ENCODE measurements at places on chromosomes 2 and 18.

DNA sequence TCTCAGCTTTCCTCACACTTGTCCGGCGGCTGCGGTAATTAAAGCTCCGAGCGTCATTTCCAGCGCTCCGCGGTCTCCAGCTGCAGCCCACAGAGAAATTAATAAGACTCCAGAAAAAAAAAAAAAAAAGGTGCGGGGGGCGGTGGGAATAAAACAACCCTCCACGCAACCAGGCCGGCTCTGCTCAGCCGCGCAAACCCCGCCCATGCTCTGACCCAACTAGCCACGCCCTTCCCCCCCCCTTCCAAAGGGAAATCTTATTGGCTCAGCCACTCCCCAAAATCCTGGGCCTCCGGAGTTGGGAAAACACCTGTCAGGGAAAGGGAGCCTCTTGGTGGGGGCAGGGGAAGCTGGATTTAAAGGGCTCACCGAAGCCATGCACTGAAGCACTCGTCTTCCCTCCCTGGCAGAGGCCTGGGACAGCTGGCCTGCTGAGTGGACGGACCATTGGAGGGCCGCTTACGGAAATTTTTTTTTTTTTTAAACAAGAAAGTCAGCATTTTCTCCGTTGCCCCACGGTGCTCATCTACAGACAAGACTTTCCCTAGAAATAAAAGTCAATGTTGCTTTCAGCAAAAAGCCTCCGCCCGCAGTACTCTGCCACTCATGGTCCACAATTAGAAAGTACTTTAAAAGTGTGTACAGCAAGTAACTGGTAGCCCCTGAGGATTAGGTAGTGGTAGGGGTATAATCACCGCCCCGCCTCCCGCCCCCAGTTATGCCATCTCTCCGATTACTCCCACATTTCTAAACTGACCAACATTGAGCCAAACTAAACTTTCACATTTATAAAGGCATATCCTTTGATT lies 674 bp upstream of the ERBB4 start:
- no peak for DNase-seq

GRCh38 chr18:50044402-50044801 lies 150.5 kb downstream of the MYO5B start:
- no peak for DNase-seq

DNA sequence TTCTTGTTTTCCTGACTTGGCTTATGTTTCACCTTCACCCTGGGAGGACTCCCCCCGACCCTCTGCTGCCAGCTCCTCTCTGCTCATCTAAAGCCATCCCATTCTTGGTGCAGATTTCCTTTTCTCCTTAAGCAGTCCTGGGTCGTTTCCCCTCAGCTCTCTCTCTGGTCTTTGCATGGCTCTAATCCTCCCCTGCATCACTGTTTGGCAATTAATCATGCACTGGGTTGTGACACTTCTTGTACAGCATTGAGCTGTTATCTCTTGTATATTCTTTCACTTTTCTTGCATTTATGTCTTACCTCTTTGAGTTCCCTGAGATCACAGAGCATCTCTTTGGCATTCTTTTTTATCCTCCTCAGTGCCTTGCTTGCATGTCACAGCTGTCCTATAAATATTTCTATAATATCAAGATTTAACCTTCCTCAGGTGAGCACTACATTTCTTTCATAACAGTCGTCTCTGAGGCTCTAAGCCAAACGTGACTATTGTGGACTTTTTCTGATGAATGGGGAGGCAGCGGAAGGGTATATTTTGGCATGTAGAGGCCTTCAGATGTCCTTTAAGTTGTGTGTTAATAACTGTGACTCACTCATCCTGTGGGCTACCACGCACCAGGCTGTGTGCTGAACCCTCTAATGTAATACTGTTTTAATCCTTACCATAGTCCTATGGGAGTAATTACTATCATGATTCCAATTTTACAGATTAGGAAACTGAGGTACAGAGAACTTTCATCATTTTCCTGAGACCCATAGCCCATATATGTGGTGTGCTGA lies 507.5 kb downstream of the SLC4A3 start:
- no peak for DNase-seq

GRCh38 chr2:217075268-217076057 lies 215.6 kb upstream of the TNP1 start:
- DNase-seq, result no peak

GRCh38 chr2:66173645-66174044 lies 261.3 kb upstream of the MEIS1 start:
- no peak for DNase-seq

DNA sequence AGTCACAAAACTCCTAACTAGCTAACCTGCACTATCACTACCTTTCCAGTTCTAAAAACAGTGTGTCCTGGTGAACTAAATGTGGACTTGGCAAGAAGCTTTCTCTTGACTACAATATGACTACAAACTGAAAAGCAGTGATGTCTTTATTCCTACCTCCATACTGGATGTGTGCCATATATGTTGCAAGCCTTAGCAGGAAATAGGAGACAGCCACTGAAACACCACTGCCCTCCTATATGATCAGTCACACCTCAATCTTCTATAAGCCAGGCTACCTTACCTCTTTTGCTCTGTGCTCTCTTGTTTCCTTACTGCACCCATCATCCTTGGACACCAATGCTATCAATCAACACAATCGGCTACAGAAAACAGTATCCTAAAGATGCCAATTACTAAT lies 34.1 kb downstream of the SS18 start:
- DNase-seq, result no peak

- no peak for DNase-seq
These were observed 47.8 kb downstream of the ZAP70 start for GRCh38 chr2:97761192-97761591.

GRCh38 chr2:216671081-216671411 lies 24.3 kb downstream of the IGFBP5 start:
- no peak for DNase-seq

- no peak for DNase-seq
These were observed 647.6 kb upstream of the PKDCC start for GRCh38 chr2:41400088-41400665.

DNA sequence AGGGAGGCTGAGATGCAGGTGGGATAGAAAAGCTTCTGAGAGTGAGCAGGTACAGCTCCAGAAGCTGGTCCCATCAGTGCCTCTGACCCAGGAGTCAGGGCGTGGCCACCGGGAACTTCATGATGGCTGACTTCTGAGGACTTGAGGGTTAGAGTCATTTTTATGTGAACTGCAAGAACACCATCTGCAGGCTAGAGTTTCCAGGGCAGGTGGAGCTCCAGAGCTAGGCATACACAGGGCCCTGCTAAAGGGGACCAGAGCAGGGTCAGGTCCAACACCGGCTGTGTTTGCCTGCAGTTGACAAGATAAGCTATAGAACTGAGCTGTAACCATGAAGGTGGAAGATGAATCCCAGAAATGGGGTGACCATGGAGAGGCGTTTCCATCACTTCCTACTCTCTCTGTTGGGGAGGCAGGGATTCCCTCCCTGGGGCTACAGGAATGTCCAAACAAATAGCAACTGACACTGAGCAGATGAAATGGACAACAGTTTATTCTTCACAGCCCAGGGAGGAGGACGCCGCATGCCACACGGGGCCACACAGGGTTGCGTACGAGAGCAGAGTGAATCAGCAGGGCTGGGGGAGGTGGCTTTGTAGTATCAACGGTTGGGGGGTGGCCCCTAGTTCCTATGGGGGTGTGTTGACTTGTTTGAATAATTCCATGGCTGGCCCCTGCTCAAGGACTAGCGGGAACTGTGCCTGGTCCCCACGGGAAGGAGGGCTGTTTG lies 77.6 kb upstream of the ZNF516 start:
- no peak for DNase-seq

- DNase-seq, result no peak
These were observed 274.6 kb upstream of the CYRIA start for GRCh38 chr2:16940214-16940613.

- no peak for DNase-seq
These were observed 63.4 kb downstream of the SMAD7 start for GRCh38 chr18:48887294-48887904.

DNA sequence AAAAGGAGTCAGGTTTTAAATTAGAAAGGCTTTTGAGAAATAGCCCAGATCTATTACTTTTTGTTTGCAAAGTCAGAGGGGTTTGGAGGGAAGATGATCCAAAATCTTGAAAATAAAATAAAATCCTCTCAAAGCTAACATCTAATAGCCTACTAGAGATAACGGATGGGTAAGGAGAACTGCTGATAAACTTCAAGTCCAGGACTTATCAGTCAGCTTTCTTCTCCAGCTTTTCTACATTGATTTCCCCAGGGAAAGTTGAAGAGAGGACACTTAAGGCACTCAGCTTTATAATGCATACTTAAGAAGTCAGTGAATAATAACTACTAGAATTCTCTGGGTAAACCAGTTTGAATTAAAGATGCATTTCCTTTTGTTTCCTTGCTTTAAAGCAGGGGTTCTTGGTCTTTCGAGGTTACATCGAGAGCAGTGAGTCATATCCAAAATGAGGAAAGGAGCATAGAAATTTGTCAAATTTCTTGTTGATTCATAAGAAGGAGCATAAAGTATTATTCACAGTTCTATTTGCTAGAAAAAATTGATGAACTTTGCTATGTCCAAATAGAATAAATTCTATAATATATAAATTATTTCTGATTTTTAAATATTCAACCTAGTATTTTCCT lies 43.2 kb upstream of the ITPRID2 start:
- peak; percentile 95 for DNase-seq

- DNase-seq, result no peak
These were observed 259.2 kb downstream of the NDUFA10 start for GRCh38 chr2:239765911-239766310.

- no peak for DNase-seq
These were observed 6.5 kb downstream of the RNF103 start for GRCh38 chr2:86617153-86617552.

- no peak for DNase-seq
These were observed 27.1 kb upstream of the TXNDC2 start for GRCh38 chr18:9858642-9859041.

DNA sequence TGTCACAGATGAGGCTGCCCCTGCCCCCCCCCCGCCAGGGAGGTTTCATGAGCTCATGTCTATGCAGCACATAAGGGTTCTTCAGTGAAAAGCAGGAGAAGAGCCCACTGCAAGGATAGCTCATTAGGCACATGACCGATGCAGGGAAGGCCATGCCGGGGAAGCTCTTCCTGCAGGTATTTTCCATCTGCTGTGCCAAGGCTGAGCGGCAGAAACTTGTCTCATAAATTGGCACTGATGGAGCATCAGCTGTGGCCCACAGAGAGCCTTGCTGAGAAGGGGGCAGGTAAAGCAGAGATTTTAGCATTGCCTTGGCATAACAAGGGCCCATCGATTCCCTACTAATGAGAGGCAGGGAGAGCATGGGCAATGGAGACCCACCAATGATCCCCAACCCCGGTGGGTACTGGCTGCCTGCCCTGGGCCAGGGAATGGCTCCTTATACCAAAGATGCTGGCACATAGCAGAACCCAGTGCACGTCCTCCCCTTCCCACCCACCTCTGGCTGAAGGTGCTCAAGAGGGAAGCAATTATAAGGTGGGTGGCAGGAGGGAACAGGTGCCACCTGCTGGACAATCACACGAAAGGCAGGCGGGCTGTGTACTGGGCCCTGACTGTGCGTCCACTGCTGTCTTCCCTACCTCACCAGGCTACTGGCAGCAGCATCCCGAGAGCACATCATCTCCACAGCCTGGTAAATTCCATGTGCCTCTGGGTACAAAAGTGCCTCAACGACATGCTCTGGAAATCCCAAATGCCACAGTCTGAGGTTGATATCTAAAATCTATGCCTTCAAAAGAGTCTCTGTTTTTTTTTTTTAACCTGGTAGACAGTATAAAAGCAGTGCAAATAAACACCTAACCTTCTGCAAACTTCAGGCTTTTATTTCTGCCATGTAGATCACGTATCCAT lies 41.4 kb downstream of the STEAP3 start:
- peak; percentile 3 for DNase-seq

GRCh38 chr2:78068808-78069207 lies 546.6 kb upstream of the LRRTM4 start:
- DNase-seq, result peak; percentile 95

DNA sequence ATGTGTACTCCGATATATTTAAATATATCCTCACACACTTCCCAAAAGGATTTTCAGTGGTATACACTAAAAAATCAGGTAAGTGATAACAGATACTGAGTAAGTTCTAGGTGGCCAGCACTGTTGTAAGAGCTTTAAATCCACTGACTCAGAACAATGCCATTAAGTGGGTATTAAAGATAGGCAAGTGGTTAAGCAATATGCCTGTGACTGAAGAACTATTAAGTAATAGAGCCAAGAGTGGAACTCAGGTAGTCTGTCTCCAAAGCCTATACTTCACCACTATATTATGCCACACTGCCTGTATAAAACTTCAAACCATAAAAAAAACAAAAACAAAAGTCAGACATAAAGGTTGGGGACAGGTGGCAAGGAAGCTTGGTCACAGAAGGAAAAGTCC lies 37.2 kb downstream of the THUMPD2 start:
- DNase-seq, result peak; percentile 14

DNA sequence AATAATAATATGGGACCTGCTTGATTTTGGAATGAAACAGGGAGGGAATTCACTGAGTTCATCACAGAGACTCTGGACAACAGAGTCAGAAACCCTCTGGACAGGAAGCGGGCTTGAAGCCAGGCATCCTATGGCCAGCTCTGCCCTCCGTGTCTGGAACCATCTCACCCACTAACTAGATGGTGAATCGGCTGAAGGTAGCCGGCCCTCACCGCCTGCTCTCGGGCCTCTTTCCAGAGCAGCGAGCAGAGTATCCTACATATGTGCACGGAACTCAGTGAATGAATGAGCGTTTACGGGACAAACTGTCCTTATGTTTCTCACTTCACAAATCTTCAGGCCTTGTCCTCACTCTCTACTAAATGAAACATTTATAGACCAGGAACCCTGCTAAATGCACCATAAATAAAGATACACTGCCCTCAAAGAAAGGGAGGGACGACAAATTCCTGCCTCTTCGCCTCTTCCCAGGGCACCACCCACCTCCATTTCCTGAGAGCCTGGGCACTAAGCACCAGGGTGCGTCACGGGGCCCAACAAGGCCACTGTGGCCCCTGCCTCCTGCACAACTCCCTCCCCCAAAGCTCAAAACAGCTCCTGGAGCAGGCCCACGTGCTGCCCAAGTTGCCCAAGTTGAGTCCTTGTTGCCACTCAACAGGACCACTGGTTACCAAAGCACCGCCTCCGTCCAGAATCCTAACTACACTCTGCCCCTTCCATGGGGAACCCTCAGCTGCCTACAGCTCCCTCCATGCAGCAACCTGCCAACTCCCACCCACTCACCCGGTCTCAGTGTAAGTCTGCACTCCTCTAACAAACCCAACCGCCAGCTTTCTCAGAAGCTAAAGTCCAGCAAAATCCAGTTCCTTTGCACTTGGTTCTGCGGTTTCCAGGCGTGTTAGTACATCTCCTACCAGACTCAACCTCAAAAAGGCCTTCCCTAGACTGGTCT lies 1.7 kb downstream of the TBC1D8 start:
- DNase-seq, result peak; percentile 34

DNA sequence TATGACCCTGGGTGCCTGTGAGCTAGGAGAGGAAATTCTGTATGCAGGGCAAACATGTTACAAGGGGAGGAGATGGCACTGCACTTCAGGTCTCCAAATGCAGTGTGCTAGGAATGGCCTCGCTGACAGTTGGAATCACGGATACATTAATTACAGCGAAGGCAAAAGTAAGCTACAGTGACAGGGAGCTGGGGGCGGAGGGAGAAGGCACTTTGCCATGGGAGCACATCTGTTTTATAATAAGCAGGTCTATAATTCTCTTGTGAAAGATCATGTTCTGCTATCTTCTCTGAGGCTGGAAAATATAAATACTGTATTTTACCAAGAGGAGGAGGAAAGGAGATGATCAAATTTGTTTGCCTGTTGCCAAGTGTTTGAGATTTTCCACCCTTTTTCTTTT lies 56.3 kb upstream of the FZD5 start:
- no peak for DNase-seq

Data from DMS79 treated with DMSO at 0.1 percent for 48 hours (cell line).